Stimulated activated CD4-positive, alpha-beta T cell treated with anti-CD3 and anti-CD28 coated beads, Interleukin-1b, Interleukin-23, amount 100 ng/mL, for 4 hours (primary cell): ENCODE measurements at places on chromosomes 2 and 18.

- DNase-seq: no peak
Observed at GRCh38 chr2:75053484-75054112, 95.2 kb downstream of the POLE4 start.

GRCh38 chr2:140975237-140975636 lies 1155.6 kb downstream of the LRP1B start:
- no peak for DNase-seq

- no peak for DNase-seq
Observed at GRCh38 chr2:231124838-231125568, at the start of gene HTR2B. TSS of gene HTR2B (minus strand) at chr2:231125042. CDS start at chr2:231123764, 1,278 bp downstream.

GRCh38 chr2:167258712-167259111 lies 370.4 kb downstream of the XIRP2 start:
- no peak for DNase-seq

- no peak for DNase-seq
Observed at GRCh38 chr2:3043726-3044125, 333.9 kb downstream of the EIPR1 start.

- DNase-seq: no peak
Observed at GRCh38 chr18:49985236-49985635, 171.9 kb upstream of the ACAA2 start.

- no peak for DNase-seq
Observed at GRCh38 chr18:41075212-41075611, 879.8 kb upstream of the PIK3C3 start.

GRCh38 chr2:45484965-45485364 lies 126.1 kb downstream of the SRBD1 start:
- no peak for DNase-seq

- DNase-seq: no peak
Observed at GRCh38 chr2:208370881-208371633, 35.5 kb upstream of the PTH2R start.

GRCh38 chr2:48733067-48733503 lies 22.4 kb downstream of the LHCGR start:
- DNase-seq: no peak

GRCh38 chr2:118148133-118148532 lies 59.9 kb downstream of the INSIG2 start:
- DNase-seq: no peak

DNA sequence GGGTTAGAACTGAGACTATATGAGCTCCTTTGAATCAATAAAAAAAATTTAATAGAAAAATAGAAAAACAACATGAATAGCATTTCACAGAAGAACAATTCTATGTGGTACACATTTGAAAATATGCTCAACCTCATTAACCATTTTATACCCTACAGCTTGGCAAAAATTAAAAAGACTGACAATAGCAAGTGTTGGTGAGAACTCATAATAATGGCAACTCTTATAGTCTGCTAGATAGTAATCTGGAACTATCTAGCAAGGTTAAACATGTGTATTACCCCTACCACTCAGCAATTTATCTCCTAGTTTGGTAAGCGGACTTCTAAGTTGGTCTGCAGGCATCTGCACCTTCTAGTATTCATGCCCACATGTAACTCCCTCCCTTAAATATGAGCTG lies 67.8 kb downstream of the CYBRD1 start:
- no peak for DNase-seq

DNA sequence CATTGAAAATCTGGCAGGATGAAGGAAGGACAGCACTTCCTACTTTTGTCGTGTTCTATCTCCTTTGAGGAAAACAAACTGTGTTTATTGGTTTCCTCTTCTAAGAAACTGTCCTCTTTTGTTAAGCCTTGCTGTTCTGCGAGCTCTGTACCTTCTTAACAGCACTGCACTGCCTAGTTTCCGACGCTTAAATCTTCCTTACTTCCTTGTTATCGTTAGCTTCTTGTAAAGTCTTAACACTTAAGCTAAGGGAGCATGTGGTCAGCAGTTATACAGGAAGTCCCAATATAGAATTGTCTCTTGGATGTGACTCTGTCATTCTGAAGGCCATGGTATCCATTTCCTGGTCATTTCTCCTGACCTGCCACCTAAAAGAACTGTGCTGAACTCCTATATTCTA lies 552.8 kb upstream of the NRP2 start:
- DNase-seq: no peak

- DNase-seq: no peak
Observed at GRCh38 chr2:161172901-161173540, 12.8 kb downstream of the TANK start.

- no peak for DNase-seq
Observed at GRCh38 chr2:3282056-3282998, 95.3 kb downstream of the EIPR1 start.

GRCh38 chr18:7537145-7537544 lies 30.0 kb upstream of the PTPRM start:
- no peak for DNase-seq

DNA sequence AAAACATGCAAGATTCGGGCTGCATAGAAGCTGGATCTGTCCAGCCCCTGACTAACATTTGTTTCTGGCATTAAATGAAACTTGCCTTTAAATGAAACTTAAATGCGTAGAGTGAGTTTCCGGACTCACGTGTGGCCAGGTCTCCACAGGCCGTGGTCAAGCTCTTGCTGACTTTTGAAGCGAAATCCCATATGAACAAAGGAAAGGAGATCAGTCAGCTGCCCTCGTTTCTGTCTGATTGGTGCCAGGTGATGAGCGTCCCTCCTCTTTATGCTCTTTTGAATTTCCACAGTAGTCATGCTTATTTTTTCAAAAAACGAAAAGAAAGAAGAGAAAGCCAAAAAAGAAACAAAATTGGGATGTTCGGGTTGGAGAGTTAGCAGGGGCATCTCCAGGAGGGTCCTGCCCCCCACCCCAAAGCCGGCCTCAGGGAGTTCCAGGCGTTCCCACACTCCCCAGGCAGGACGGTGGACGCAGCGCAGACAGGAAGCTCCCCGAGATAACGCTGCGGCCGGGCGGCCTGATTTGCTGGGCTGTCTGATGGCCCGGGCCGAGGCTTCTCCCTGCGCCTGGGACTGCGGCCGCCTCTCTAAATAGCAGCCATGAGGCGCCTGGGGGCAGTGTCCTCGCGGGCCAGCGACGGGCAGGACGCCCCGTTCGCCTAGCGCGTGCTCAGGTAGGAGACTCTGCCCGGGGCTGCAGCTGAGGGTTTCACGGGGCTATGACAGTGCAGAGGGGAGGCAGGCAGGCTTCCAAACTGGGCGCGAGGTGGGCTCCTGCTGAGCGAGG lies at the start of gene COLEC11:
Gene COLEC11 (plus strand): TSS at position 620 of the 789 bp plus-strand sequence. CDS start 9,229 bp downstream, outside the sequence.
- no peak for DNase-seq

GRCh38 chr2:55088400-55088799 lies 38.1 kb upstream of the RTN4 start:
- no peak for DNase-seq

DNA sequence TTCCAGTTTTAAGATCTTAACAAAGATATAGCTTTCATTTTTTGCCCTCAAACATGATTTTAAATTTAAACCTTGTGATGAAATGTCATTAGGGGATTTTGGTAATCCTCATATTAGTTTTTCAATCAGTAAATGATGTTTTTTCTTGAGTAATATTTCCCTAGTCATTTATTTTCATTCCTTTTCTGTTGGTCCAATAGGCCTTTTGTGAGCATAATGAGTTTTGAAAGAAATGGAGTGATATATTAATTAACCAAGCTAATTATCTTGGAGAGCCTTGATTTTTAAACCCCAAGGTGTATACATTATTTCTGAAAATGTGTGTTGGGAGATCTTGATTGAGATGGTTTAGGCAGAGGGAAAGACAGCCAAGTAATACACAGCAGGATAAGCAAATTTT lies 46.3 kb downstream of the DCC start:
- no peak for DNase-seq

DNA sequence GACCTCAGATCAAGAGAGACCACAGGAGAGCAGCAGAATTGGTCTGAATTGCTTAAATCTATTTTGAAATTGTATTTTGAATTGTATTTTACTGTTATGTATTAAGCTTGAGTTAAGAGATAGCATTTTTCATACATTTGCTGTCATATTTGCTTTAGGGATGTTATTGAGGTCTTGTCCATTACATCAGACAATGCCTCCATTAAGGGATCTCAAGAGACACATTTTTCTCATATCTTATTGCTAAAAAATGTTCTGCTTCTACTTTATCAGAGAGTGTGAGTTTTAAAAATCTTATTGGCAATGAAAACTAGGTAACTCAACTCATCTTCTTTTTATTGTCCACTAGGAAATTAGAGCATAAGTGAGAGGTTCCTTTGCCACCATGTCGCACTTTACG lies 66.8 kb upstream of the CTAGE1 start:
- DNase-seq: no peak

- DNase-seq: no peak
Observed at GRCh38 chr2:154707994-154708575, 9.6 kb downstream of the KCNJ3 start.

DNA sequence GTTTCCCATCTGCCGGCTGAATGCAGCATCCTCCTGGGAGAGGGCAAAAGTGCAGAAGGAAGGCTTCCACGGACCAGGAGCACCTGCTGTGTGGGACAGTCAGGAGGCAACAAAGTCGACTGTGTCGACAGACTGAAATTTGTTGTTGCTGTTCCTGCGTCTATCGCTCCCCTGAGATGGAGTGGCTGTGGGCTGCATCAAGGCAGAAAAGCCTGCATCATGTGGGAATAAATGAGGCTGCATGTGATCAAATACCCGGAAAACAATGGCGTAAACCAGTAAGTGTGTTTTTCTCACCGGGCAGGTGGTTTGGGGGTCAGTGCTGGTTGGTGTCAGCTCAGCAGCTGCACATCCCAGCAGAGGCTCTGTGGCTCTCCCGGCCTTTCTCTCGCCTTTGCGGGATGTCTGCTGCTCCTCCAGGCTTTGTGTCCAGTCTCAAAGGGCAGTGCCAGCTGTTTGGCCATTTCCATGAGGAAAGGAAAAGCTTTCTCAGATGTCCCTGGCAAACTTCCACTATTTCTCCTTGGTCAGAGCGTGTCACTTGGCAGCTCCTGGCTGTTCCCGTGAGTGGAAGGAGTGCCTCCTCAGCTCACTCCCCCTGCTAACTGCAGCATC lies 262.4 kb downstream of the NDUFA10 start:
- no peak for DNase-seq

GRCh38 chr18:23336101-23336500 lies 117.0 kb upstream of the RIOK3 start:
- no peak for DNase-seq

DNA sequence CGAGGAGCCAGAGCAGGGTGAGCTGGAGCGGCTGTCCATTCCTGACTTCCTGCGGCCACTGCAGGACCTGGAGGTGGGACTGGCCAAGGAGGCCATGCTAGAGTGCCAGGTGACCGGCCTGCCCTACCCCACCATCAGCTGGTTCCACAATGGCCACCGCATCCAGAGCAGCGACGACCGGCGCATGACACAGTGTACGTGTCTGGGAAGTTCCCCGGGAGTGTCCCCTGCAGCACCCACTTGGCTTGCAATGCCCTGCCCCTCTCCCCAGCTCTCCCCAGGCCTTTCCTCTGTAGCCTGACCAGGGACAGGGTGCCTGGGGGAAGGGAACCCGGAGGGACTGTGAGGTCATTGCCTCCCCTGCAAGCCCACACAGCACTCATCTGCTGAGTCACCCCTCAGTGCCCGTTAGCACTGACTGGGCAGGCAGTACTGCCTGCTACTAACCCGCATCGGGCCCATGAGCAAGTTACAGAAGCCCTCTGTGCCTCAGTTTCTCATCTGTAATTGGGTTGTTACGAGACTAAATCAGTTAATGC lies 29.4 kb upstream of the GMPPA start:
- no peak for DNase-seq

GRCh38 chr2:46901611-46902010 lies 14.0 kb downstream of the MCFD2 start:
- no peak for DNase-seq

- no peak for DNase-seq
Observed at GRCh38 chr2:146821836-146822316, 1023.0 kb upstream of the ACVR2A start.

DNA sequence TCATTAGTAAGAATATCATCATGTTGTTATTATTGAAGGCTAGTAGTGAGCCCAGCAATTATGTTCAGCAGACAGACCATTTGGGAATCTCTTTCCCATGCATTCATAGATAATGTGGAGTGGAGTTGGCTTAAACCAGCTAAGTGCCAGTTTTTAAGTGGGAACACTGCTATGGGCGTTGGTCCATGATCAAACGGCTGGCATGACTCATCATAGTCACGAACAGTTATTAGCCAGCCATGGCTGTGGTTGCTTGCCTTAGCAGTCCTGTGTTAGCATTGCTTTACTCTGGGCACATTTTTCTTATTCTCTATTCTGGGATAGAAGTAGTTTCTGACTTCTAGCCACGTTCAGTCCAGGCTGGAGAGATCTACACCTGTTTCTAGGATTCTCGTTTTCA lies 17.7 kb downstream of the EIF4E2 start:
- no peak for DNase-seq

DNA sequence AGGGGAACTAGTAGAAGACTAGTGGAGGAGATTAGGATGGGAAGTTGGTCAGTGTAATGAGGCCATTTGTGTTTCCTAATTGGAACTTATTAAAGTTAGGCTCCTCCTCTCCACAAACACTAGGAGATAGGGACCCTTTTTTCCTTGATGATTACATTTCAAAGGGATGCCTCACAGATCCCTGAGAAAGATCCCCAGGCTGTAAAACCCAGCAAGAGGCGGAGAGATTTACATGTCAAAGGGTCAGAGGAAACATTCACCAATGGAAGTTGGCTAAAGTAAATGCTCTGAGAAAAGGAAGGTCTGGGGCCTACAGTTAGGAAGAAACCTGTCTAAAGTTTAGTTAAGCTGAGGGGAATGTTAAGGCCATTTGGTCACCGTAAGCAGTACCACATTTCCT lies 1.4 kb upstream of the CCDC85A start:
- no peak for DNase-seq

- DNase-seq: no peak
Observed at GRCh38 chr2:143802242-143802641, 673.0 kb downstream of the ARHGAP15 start.

GRCh38 chr2:196376984-196377877 lies 205.9 kb upstream of the STK17B start:
- peak; percentile 1 for DNase-seq

- DNase-seq: no peak
Observed at GRCh38 chr2:190387422-190387821, 20.7 kb upstream of the MFSD6 start.

DNA sequence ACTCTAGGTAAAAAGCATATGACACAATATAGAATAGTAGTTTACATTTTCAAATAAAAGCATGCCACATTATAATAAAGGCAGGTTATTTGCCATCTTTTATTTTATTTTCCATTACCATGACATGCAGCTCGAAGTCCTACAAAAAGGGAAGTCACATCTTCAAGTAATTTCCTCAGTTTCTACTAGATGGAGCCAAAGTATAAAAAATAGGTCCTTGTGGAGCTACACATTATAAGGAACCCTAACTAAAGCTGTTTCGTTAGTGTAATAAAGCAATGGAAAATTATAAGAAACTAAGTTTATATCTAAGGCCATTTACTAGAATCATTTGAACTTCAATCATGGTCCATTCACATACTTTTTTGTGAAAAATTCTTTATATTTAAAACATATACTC lies 674.5 kb downstream of the KCNJ3 start:
- DNase-seq: no peak
